ENCODE measurements at places on chromosomes 13 and 19. TPM values are rescaled to one million over a fixed set of nuclear protein-coding genes. Genes with fewer than 3 reads are reported as not detected.

The PCDH9 gene
- 16.2 TPM for total RNA-seq

The AXL gene
- 35.0 TPM for total RNA-seq

The C5AR1 gene
- total RNA-seq, result 0.43 TPM

The RNF17 gene
- not detected for total RNA-seq

The PPFIA3 gene
- total RNA-seq, result 11.3 TPM

The OR4F17 gene
- not detected for total RNA-seq

The CLEC17A gene
- total RNA-seq, result not detected

The FREM2 gene
- total RNA-seq, result 21.2 TPM

The ZNF571 gene
- 5.6 TPM for total RNA-seq

The ZNF878 gene
- 0.77 TPM for total RNA-seq

The PCDH20 gene
- total RNA-seq, result 10.2 TPM

The PTGER1 gene
- 0.60 TPM for total RNA-seq

The ATCAY gene
- 0.28 TPM for total RNA-seq

The AKAP11 gene
- total RNA-seq, result 27.2 TPM

The THAP8 gene
- total RNA-seq, result 4.5 TPM

The C13orf42 gene
- not detected for total RNA-seq

The PSG3 gene
- total RNA-seq, result not detected

The DCLK1 gene
- 2.9 TPM for total RNA-seq

The KLK6 gene
- total RNA-seq, result 1.1 TPM

The POSTN gene
- total RNA-seq, result 178 TPM

The COL4A2 gene
- total RNA-seq, result 171 TPM

The GFY gene
- total RNA-seq, result not detected

The CGB2 gene
- total RNA-seq, result not detected

The DAND5 gene
- not detected for total RNA-seq

The GNA15 gene
- total RNA-seq, result 0.24 TPM

The TEX29 gene
- total RNA-seq, result not detected

The LRRC63 gene
- total RNA-seq, result not detected

The SBSN gene
- total RNA-seq, result not detected

The BEST2 gene
- total RNA-seq, result not detected

The YJEFN3 gene
- total RNA-seq, result 0.72 TPM

The LILRB2 gene
- total RNA-seq, result not detected

The TMEM145 gene
- not detected for total RNA-seq

The ZNF223 gene
- total RNA-seq, result 12.9 TPM

The IL17D gene
- total RNA-seq, result 3.7 TPM

The CCL25 gene
- total RNA-seq, result 1.2 TPM

The CDC42EP5 gene
- total RNA-seq, result 46.8 TPM
